ENCODE measurements at places on chromosomes 7 and 10.

GRCh38 chr10:20552382-20552781, 344.7 kb downstream of the NEBL start:
- no peak for DNase-seq

DNA sequence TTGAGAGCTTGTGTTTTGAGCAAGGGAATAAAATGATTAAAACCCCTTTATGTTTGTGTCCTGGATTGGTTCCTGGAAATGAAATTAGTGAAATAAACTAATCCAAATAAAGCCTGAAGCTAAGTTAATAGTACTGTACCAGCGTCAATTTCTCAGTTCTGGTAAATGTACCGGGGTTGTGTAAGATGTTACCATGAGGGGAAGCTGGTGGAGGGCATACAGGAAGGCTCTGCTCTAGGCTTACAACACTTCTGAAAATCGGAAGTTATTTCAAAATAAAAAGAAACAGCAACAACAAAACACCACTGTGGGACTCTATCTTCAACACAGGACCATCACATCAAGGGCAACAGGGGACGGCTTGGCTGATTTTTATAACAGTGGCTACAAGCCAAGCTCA, 257.0 kb downstream of the CREB5 start:
- no peak for DNase-seq

- no peak for DNase-seq
These were observed 273.8 kb downstream of the AUTS2 start for GRCh38 chr7:69871886-69872569.

- no peak for DNase-seq
These were observed 769.7 kb downstream of the TNS3 start for GRCh38 chr7:46812101-46812675.

DNA sequence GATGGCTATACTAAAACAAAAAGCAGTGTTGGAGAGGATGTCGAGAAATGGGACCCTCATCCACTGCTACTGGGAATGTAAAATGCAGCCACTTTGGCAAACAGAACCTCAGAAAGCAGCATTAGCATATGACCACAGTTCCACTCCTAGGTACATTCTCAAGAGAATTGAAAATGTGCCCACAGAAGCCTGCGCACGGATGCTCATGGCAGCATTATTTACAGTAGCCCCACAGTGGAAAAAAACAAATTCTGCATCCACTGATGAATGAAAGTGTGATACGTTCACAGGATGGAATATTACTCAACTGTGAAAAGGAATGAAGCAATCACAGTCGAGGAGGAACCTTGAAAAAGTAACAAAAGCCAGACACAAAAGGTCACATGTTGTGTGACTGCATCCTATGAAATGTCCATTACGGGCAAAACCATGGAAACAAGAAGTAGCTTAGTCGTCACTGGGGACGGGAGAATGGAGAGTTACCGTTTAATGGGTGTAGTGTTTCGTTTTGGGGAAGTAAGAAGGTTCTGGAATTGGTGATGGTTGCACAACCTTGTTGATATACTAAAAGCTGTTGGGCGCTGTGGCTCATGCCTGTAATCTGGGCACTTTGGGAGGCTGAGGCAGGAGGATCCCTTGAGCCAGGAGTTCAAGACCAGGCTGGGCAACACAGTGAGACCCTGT, 2.5 kb upstream of the UPK3B start:
- DNase-seq = no peak

- no peak for DNase-seq
These were observed 189.9 kb downstream of the MTERF1 start for GRCh38 chr7:91690541-91691070.

DNA sequence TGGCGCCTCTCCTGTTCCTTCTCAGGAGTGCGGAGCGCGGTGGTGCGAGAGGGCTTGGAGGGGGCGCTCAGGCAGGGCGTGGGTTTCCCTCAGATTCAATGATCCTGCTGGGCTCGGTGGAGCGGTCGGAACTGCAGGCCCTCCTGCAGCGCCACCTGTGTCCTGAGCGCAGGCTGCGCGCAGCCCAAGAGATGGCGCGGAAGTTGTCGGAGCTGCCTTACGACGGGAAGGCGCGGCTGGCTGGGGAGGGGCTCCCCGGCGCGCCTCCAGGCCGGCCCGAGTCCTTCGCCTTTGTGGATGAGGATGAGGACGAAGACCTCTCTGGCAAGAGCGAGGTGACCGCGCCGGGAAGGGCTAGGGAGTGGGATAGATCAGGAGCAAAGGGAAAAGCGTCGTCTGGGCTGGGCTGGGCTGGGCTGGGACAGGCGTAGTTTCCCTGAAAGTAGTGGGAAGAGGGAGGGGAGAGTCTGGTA, 17.0 kb downstream of the FAM131B start:
- DNase-seq = no peak

GRCh38 chr7:87473986-87474385, 1.5 kb downstream of the ABCB4 start:
- no peak for DNase-seq

DNA sequence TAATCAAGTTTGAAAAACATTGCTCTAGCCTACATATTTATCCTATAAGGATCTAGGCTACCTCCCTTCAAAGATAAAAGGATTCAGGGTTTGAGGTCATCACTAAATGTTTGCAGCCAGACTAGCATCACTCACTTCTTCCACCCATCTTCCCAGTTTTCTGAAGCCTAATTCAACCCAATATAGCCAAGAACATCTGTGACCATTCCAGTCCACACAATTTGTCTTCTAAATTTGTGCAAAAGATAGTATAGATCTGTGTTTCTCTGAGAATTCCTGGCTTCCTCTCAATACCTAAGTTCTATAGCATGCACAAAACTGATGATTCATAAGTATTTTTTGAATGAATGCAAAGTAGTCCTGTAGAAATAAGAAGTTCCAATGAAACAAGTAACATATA, 103.0 kb upstream of the CDK1 start:
- no peak for DNase-seq

DNA sequence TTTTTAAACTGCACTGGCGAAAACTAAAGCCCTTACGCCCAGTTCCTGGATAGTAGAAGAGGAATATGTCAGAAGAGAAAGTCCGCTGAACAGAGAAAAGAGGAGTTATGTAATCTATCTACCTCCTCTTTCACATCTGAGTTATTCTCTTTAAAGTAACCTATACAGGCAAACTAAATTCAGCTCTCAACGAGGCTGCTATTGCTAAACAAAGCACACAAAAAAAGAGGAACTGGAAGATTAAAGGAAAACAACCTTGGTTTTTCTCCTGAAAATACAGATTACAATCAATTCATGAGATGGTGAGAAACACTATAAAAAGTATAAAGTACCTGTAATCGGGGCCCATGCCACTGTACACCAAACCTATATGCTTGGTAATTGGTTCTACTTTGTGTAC, 5.8 kb downstream of the PSMA2 start:
- no peak for DNase-seq

GRCh38 chr7:133051066-133051465, 30.8 kb downstream of the CHCHD3 start:
- no peak for DNase-seq

DNA sequence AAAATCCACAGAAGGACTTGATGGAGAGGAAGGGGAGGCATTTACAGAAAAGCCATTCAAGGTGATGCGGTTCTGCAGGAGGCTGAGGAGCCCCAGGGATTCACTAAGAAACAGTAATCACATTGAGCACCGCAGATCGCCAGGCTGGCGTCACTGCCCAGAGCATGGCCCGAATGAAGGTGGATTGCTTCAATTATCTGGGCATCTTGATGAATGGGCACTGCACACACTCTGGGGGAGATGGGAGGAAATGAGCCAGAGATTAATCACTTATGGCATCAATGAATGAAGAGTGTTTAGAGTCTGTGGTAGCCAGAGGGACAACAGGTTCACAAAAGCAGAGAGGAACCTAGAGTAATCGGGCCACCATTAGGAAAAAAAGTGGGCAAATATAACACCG, 292.1 kb downstream of the ZEB1 start:
- no peak for DNase-seq

DNA sequence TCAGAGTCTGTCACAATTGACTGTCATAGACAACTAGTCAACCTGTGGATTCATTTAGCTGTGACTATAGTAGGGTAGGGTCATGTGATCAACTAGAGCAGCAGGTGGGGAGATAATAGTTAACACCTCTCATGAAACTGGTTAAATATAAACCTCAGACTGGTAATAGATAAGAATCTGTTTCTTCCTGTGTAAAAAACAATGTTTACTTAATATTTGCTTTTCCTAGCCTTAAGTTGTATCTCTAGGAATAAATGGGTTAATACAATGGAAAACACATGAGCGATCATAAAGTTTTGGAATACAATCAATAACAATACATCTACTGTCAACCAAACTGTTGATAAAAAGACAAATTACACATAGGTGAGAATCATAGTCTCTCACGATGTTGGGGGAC, 43.4 kb upstream of the ITGB8 start:
- DNase-seq = no peak

DNA sequence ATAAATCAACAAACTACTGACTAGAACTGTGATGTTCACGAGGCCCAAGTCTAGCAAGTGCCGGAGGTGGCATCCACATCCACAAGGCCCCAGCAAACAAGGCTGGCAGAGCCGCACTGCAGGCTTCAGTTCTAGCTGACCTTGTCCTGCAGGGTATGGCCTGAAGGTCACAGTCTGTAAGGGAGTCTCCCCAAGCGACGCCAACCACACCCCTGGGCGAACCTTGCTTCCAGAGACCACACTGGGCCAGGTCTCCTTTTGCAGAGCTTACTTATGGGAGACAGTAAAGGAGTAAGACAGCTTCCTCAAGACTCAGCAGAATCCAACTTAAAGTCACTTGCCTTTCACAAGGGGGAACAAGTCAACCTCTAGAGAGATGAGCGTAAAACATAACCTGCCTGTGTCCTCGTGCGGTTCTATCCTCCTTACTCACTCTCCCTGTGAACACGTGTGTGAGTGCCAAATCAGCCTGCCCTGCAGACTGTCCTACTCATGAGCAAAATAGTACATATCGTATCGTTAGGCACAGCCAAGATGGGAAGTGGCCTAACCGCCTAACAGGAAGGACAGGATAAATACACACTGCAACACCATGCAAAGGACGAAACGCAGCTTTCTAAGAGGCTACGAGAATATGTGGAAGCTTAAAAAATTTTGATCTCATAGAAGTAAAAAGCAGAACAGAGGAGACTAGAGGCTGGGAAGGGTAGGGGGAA, 22.7 kb downstream of the FAM53B start:
- no peak for DNase-seq
